ENCODE measurements at places on chromosomes 2 and 18. TPM values are rescaled to one million over a fixed set of nuclear protein-coding genes. Genes with fewer than 3 reads are reported as not detected.

DNA sequence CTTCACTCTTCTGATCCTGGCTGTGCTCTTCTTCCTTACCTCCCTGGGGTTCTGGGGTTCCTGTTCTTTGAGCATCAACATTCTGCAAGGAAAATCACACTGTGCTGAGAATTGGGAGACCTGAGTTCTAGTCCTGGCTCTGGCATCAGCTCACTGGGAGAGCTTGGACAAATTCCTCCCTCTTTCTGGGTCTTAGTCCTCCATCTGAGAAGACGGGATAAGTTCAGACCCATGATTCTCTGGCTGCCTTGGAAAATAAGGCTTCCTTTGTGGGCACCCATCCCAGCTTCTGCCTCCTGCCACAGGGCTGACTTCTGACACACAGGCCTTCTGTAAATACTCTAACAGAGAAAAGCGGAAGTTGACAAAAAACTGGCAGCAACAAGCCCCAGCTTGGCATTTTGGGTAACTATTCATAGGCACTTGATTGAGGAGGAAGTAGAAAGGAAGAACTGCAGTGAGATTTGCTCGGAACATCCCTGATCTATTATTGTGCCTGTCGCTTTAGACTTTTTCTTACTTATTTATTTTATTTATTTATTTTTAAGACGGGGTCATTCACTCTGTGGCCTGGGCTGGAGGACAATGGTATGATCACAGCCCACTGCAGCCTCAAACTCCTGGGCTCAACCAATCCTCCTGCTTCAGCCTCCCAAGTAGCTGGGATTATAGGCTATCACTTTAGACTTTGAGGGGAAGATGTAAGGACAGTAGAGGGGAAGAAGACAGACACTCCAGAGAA, 7.9 kb downstream of the PCBP1 start:
- no peak for DNase-seq

GRCh38 chr2:176283291-176284068, 14.2 kb downstream of the MTX2 start:
- DNase-seq: no peak

DNA sequence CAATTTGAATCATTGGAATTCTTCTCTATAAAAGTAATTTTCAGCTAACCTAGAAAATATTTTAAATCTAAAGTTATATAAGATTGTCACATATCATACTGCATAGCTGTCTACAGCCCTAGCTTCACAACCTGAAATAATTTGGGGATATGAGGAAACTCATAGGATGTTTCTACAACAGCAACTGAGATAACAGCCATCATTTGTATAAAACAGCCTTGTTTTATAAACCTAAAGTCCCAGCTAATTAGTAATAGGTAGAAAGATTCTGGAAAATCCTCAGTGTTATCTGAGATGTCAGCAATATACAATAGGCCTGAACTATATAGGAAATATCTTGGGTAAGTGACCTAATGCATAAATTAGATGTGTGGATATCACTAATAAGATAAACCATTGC, 47.6 kb upstream of the TSPYL6 start:
- no peak for DNase-seq

DNA sequence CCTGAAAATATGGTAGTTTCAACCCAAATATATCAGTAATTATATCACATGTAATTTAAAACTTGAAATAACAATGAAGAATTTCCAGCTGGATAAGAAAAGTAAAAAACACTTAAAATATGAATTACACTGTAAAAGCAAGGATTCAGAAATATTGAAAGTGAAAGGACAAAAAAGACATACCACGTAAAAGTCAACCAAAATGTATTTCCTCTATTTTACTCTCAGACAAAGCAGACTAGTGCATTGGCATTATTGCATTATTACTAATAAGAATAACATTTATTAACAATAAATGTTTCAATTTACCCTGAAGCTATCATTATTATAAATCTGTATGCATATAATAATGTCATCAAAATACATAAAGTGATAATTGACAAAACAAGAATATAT, 445.1 kb upstream of the TRIB2 start:
- DNase-seq: no peak

GRCh38 chr2:10374362-10374943, 71.7 kb downstream of the HPCAL1 start:
- DNase-seq: no peak

ARHGAP28 gene
- 4.7 TPM for total RNA-seq
